Vagina (tissue), 2 donors: ENCODE measurements at places on chromosomes 6 and 20. TPM values are rescaled to one million over a fixed set of nuclear protein-coding genes. Genes with fewer than 3 reads are reported as not detected.
A peak's percentile ranks its signal among the peaks of the same experiment; 100 is the strongest.

Gene C20orf202
- total RNA-seq: not detected

Gene MYBL2
- total RNA-seq: 1.7 TPM

Gene KIAA0408
- 4.7 TPM for total RNA-seq

Gene NHLRC1
- 0.74 TPM for total RNA-seq

Gene KATNA1
- 18.7 TPM for total RNA-seq

- no peaks in the 10 kb centered on the region for H3K27me3 ChIP-seq
- peak overlapping the region; percentile 18 for H3K27ac ChIP-seq
- H3K4me1 ChIP-seq: peaks cover 39% of the 10 kb centered on the region
- DNase-seq: peak; percentile 82
- no peaks in the 10 kb centered on the region for H3K36me3 ChIP-seq
Observed at GRCh38 chr20:1817577-1818211, 77.5 kb upstream of the SIRPA start.

- H3K27ac ChIP-seq: no peak overlapping the region
- H3K27me3 ChIP-seq: no peaks in the 10 kb centered on the region
- no peak for DNase-seq
- no peaks in the 10 kb centered on the region for H3K36me3 ChIP-seq
- no peak overlapping the region for H3K4me3 ChIP-seq
Observed at GRCh38 chr6:34672657-34673043, 23.9 kb downstream of the ILRUN start.

- H3K4me3 ChIP-seq: no peak overlapping the region
- H3K36me3 ChIP-seq: no peaks in the 10 kb centered on the region
- H3K27ac ChIP-seq: no peak overlapping the region
- peaks cover 12% of the 10 kb centered on the region for H3K4me1 ChIP-seq
- DNase-seq: no peak
- no peaks in the 10 kb centered on the region for H3K27me3 ChIP-seq
Observed at GRCh38 chr20:611047-611842, 1.1 kb upstream of the TCF15 start.

- no peaks in the 10 kb centered on the region for H3K27me3 ChIP-seq
- H3K36me3 ChIP-seq: no peaks in the 10 kb centered on the region
- H3K4me1 ChIP-seq: peaks cover 6% of the 10 kb centered on the region
- peak overlapping the region; percentile 40 for H3K27ac ChIP-seq
- no peak for DNase-seq
- H3K4me3 ChIP-seq: no peak overlapping the region
Observed at GRCh38 chr6:156601152-156602065, 175.8 kb upstream of the ARID1B start.

DNA sequence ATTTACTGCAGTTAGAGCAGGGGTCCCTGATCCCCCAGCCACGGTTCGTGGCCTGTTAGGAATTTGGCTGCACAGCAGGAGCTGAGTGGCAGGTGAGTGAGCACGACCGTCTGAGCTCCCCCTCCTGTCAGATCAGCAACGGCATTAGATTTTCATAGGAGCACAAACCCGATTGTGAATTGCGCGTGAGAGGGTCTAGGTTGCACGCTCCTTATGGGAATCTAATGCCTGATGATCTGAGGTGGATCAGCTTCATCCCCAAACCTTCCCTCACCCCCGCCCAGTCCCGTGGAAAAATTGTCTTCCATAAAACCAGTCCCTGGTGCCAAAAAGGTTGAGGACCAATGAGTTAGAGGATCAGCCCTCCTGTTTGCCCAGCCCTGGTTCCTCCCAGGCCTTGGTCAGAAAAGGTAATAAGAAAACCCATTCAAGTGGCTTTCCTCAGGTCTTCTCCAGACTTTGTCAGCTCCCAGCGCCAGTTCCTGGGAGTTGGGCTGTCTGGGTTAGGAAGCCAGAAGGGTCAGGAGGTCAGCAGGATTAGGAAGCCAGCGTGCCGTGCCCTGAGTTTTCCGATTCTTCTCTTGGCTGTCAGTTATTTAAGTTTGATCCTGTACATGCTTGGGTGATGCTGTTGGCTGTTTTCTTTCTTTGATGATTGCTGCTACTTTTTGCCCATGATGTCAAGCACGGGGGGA lies 139.9 kb upstream of the PMEPA1 start:
- no peaks in the 10 kb centered on the region for H3K27me3 ChIP-seq
- H3K4me3 ChIP-seq: no peak overlapping the region
- H3K36me3 ChIP-seq: no peaks in the 10 kb centered on the region
- DNase-seq: peak; percentile 32
- no peak overlapping the region for H3K27ac ChIP-seq

- no peaks in the 10 kb centered on the region for H3K27me3 ChIP-seq
- H3K36me3 ChIP-seq: no peaks in the 10 kb centered on the region
- no peak overlapping the region for H3K4me3 ChIP-seq
- H3K4me1 ChIP-seq: no peaks in the 10 kb centered on the region
- DNase-seq: no peak
- no peak overlapping the region for H3K27ac ChIP-seq
Observed at GRCh38 chr6:17130786-17131185, 28.9 kb downstream of the STMND1 start.

GRCh38 chr20:45052698-45053429 lies 48.1 kb downstream of the KCNS1 start:
- no peak overlapping the region for H3K4me3 ChIP-seq
- no peak for DNase-seq
- H3K4me1 ChIP-seq: peaks cover 11% of the 10 kb centered on the region
- no peak overlapping the region for H3K27ac ChIP-seq

DNA sequence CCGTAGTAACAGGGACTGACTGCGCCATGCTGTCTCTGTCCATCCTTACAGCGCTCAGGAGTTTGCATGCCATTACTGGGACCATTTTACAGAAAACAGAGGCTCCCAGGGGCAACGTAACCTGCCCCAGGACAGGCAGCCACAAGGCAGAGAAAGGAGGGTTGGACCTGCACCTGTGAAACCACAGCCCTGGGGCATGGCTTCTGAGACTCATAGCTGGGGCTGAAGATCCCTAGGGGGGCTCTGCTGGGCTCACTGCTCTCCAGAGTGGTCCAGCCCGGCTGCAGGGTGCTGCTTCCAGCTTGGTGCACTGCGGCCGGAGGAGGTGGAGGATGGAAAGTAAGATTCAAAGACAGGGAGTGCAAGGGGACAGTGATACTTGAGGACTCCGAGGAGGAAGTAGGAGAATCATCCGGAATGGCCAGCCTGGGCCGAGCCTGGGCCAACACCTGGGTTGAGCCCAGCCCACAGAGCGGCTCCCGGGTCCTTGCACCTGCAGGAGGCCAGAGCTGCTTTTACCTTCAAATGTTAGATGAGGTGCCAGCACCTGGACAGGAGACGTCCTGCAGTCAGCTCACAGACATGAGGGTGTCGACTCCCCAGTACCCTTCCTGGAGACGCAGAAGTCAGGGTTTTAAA lies 183.2 kb downstream of the CDH4 start:
- no peak for DNase-seq
- no peaks in the 10 kb centered on the region for H3K36me3 ChIP-seq
- H3K4me1 ChIP-seq: peaks cover 11% of the 10 kb centered on the region
- H3K4me3 ChIP-seq: no peak overlapping the region
- no peak overlapping the region for H3K27ac ChIP-seq

DNA sequence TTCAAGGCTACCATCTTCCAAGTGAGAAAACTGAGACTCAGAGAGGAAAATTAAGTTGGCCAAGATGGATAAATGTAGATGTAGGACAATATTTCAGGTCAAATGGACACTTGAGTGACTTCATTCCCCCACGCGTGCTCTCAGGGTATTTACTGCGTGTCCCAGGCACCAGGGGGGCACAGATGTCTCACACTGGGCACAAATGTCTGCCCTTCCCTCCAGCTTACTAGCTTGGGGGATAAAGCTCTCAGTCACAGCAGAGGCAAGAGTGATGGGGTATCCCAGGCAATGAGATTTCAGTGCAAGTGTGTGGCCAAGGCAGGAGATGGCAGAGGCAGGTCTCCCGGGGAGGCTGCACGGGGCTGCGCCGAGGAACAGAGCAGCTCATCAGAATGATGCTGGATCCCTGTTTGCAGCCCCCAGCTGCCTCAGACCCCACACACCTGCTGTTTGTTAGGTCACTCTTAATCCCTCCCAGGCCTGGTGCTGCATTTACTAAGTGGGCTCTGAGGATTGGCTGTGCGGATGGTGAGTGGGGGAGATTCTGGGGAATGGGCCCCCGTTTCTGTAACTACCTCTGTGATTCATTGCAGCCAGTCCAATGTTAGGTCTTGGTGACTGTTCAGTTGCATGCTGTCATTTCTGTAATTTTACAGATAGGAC lies 44.1 kb downstream of the PTK7 start:
- DNase-seq: no peak
- H3K4me1 ChIP-seq: peaks cover 65% of the 10 kb centered on the region
- peak overlapping the region; percentile 85 for H3K27ac ChIP-seq
- H3K27me3 ChIP-seq: no peaks in the 10 kb centered on the region

DNA sequence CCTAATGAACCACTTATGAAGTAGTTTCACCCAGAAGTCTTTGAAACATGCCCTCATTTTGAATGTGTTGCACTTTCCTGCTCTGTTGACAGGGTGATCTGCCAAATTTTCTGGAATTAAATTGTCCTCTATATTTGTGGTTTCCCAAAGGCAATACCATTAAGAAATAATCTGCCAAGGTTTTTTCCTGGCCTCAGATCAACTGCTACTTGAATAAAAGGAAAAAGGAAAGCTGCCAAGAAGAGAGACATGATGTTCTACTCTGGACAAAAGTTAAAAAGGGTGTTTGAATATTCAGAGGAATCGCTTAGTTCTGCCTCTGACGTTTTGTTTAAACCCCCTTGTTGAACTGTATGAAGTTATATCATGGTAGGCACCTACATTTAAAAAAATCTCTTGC lies 37.4 kb upstream of the ARMH2 start:
- no peak for DNase-seq
- peak overlapping the region; percentile 29 for H3K27ac ChIP-seq
- no peak overlapping the region for H3K4me3 ChIP-seq
- H3K36me3 ChIP-seq: no peaks in the 10 kb centered on the region
- H3K4me1 ChIP-seq: peaks cover 40% of the 10 kb centered on the region
- no peaks in the 10 kb centered on the region for H3K27me3 ChIP-seq

- no peak for DNase-seq
- no peak overlapping the region for H3K27ac ChIP-seq
- no peaks in the 10 kb centered on the region for H3K27me3 ChIP-seq
- H3K4me3 ChIP-seq: no peak overlapping the region
- H3K4me1 ChIP-seq: peaks cover 13% of the 10 kb centered on the region
- H3K36me3 ChIP-seq: no peaks in the 10 kb centered on the region
Observed at GRCh38 chr6:21847711-21848480, 254.3 kb downstream of the SOX4 start.

DNA sequence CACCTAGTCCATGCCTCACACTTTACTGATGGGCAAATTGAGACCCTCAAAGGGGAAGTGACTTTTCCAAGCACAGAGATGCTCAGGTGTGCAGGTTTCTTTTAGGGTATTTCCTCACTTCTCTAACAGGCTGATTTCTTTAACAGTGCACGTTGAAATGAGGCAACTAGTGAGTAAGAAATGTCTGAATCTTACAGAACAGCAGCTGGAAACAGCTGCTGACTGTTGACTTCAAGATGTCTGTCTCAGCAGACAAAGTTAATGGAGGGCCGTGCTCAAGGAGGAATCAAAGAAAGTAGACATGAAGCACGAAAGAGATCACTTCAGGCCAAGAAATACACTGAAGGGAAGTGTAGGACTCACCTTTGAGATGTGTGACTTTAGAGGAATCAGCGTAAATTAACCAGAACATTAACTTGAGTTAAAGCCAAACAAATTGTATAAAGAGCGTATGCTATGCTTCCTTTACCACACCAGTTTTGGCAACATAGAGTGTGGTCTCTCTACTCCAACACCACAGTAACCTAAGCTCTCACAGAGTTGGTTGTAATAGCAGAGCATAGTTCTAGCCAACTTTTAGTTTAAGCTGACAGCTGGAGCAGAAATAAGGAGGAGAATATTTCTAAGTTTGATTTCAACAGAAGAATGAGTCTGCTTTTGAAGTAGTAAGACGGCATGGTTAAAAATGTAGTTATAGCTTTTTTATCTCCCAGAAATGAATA lies 60.9 kb downstream of the SAMD3 start:
- no peaks in the 10 kb centered on the region for H3K4me1 ChIP-seq
- H3K27me3 ChIP-seq: no peaks in the 10 kb centered on the region
- no peak for DNase-seq
- H3K27ac ChIP-seq: no peak overlapping the region

DNA sequence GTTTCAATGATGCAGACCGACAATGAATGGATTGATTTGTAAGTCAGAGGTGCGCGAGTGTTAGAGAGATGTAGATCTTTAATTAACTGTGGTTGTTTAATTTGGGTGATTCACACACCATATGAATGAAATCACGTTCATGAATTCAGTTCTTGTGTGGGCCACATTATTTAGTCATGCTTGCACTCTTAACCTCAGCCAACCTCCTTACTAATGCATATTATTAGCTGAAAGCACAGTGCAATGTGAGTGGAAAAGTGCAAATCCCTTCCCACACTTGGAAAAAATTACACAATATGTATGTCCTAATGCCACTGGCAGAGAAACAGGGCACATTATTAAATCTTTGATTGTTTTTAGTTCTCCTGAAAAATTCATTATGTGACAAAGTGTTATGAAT lies 512.5 kb downstream of the BCKDHB start:
- no peaks in the 10 kb centered on the region for H3K4me1 ChIP-seq
- no peaks in the 10 kb centered on the region for H3K36me3 ChIP-seq
- no peak overlapping the region for H3K4me3 ChIP-seq
- DNase-seq: no peak

DNA sequence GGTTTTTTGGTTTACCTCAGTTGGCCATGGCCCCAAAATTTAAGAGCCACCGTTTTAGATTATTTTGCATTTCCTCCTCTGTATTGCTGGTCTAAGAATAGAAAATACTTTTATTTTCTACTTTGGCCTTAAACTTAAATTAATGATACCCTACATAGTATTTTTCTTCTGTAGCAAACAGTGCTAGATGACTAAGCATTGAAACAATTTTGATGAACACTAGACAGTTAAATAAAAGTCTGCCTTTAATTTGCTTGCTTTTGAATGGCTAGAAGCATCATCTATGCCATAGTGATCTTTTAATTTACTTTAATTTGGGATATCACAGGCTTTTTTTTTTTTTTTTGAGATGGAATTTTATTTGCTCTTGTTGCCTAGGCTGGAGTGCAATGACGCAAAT lies 106.4 kb downstream of the CD109 start:
- H3K27ac ChIP-seq: peak overlapping the region; percentile 53
- H3K27me3 ChIP-seq: no peaks in the 10 kb centered on the region
- DNase-seq: no peak
- H3K36me3 ChIP-seq: no peaks in the 10 kb centered on the region
- no peak overlapping the region for H3K4me3 ChIP-seq
